Parietal lobe (tissue), 2 donors: ENCODE measurements at places on chromosomes 3 and 15. TPM values are rescaled to one million over a fixed set of nuclear protein-coding genes. Genes with fewer than 3 reads are reported as not detected.

FBLN2 gene
- 4.1 TPM for total RNA-seq

MUC13 gene
- total RNA-seq = not detected

IGSF10 gene
- 1.9 TPM for total RNA-seq

PAK6 gene
- total RNA-seq = 16.0 TPM

SLC28A1 gene
- not detected for total RNA-seq

OR5K1 gene
- total RNA-seq = not detected

SRP14 gene
- 90.5 TPM for total RNA-seq

SLC6A1 gene
- total RNA-seq = 93.0 TPM

SLC24A5 gene
- total RNA-seq = not detected

ALPK3 gene
- 1.6 TPM for total RNA-seq

CCDC54 gene
- 1.6 TPM for total RNA-seq

ATP6V1A gene
- total RNA-seq = 113 TPM

RTP3 gene
- total RNA-seq = not detected

CYP19A1 gene
- not detected for total RNA-seq

PARP16 gene
- 16.6 TPM for total RNA-seq

GOLGA6L7 gene
- not detected for total RNA-seq

GP5 gene
- total RNA-seq = not detected

RASGRP1 gene
- total RNA-seq = 31.0 TPM

TGM5 gene
- not detected for total RNA-seq

RHOV gene
- 8.1 TPM for total RNA-seq

SCN5A gene
- total RNA-seq = 1.3 TPM

MYL3 gene
- total RNA-seq = not detected

ZPLD1 gene
- total RNA-seq = not detected

C3orf80 gene
- total RNA-seq = 5.6 TPM

HDC gene
- total RNA-seq = not detected

SEC11A gene
- 46.6 TPM for total RNA-seq

SERPINI2 gene
- 2.2 TPM for total RNA-seq

MEGF11 gene
- 3.8 TPM for total RNA-seq

RTP1 gene
- 0.31 TPM for total RNA-seq

MYEF2 gene
- total RNA-seq = 179 TPM

FGD5 gene
- 3.4 TPM for total RNA-seq

TNIK gene
- total RNA-seq = 118 TPM

GPR87 gene
- total RNA-seq = not detected

CMTM8 gene
- total RNA-seq = 0.63 TPM

GOLGA8G gene
- total RNA-seq = not detected

ESYT3 gene
- total RNA-seq = 0.94 TPM

RPS27L gene
- 16.3 TPM for total RNA-seq

ASB14 gene
- total RNA-seq = not detected

GRM2 gene
- total RNA-seq = 17.5 TPM

IL17RD gene
- total RNA-seq = 63.5 TPM

DCUN1D1 gene
- 47.0 TPM for total RNA-seq

NEK11 gene
- 31.3 TPM for total RNA-seq

GPR62 gene
- total RNA-seq = 0.31 TPM

EAF2 gene
- total RNA-seq = 7.2 TPM

ISY1 gene
- total RNA-seq = 8.5 TPM

ABCC5 gene
- total RNA-seq = 121 TPM

NCEH1 gene
- 7.2 TPM for total RNA-seq

GHSR gene
- total RNA-seq = not detected

SYNM gene
- total RNA-seq = 6.3 TPM

PARP15 gene
- under 0.01 TPM for total RNA-seq

IVD gene
- 37.2 TPM for total RNA-seq

COL6A5 gene
- total RNA-seq = not detected

KLHL40 gene
- not detected for total RNA-seq
